ENCODE measurements at places on chromosomes 3 and 15.
A peak's percentile ranks its signal among the peaks of the same experiment; 100 is the strongest.

DNA sequence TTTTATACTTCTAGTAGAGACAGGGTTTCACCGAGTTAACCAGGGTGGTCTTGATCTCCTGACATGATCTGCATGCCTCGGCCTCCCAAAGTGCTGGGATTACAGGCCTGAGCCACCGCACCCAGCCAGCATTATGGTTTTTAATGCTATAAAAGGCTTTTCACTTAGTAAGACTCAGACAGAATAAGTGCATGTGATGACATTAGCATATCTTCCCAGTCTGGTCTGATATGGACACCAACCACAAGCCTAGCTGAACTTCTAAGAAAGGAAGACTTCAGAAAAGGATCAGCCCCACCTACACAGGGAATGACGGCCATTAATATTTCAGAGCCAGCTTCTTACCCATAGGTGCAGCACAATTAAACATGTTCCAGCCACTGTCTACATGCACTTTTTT, 27.0 kb downstream of the GRK7 start:
- no peak for DNase-seq

DNA sequence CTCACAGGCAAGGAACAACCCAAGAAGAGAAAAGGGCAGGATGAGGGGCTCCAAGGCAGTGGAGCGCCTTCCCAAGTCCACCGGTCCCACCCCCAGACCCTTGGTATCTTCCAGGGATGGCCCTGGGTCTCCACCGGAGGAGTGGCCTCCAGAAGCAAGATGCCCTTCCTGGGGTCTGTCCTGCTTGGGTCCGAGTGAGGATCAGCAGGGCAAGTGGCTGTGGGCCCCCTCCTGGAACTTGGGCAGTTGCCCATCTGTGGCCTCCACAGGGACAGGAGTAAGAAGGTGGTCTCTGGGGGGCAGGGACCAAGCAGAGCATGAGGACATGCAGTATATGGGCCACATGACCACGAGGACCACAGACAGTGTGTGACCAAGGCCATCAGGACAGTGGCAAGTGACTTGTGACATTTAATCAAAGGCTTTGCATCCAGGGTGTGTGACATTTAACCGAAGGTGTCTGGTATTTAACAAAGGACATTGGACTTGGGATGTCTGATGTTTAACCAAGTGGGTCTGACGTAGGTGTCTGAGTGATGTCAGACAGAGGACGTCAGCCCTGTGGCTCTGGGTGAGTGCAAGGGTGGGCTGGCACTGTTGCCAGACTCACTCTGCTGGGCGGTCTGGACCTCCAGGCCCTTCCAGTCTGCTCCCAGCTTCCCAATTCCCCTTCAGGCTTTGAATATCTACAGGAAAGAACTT, 34.7 kb downstream of the SCN5A start:
- DNase-seq = no peak

DNA sequence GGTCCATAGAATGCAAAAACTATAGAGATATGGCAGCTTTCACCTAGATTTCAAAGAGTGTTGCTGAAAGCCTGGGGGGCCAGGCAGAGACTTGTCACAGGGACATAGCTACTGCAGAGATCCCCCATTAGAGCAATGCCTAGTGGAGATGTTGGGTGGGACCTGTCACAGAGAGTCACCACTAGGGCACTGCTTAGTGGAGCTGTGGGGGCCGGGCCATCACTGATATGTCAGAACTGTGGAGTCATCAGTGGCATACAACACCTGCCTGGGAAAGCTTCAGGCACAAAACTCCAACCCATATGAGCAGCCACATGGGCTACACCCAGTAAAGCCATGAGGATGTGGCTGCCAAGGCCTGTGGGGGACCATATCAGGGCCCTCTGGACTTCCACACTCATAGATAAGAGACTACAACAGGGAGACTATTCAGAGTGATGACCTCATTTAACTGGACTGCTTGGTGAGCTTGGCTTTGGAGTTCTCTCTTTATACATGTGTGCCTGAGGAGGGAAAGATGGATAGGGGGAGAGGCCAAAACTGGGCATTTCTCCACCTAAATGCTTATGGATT, 176.3 kb downstream of the ZNF621 start:
- DNase-seq = no peak

GRCh38 chr15:74302821-74303359, 64.6 kb downstream of the CYP11A1 start:
- DNase-seq = no peak

GRCh38 chr3:10166213-10166604, 1.5 kb downstream of the IRAK2 start:
- no peak for DNase-seq

DNA sequence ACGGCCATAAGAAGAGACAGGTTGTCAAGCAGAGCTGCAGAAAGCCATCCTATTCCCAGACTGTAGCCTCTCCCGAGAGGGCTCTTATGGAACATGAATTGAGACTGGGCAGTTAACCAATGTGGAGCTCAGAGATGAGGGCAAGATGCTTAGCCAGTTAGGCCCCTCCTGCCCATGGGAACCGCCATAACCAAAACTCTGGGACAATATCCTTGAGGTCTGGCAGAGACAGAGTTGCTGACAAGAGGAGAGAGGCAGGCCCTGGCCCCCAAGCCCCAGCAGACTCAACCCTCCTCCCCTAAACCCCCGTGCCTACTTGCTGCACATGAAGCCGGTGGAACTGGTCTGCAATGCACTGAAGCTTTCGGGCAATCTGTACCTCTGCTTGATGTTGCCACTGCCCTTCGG, 4.8 kb downstream of the BMF start:
- peak; percentile 9 for DNase-seq

GRCh38 chr3:29275309-29275708, 5.6 kb upstream of the RBMS3 start:
- no peak for DNase-seq

GRCh38 chr15:70761931-70762468, 1.4 kb downstream of the UACA start:
- DNase-seq = peak; percentile 13

- DNase-seq = no peak
These were observed 87.5 kb downstream of the CD200R1L start for GRCh38 chr3:112759210-112759609.

- DNase-seq = no peak
These were observed 3.3 kb downstream of the SCAMP2 start for GRCh38 chr15:74869726-74870407.

- DNase-seq = no peak
These were observed 137.3 kb upstream of the KBTBD8 start for GRCh38 chr3:66860771-66861170.

GRCh38 chr3:134333522-134334181, 40.6 kb downstream of the AMOTL2 start:
- peak; percentile 64 for DNase-seq

- no peak for DNase-seq
These were observed 225.8 kb downstream of the TAFA4 start for GRCh38 chr3:68706536-68706935.

GRCh38 chr3:87997298-87997697, 61.5 kb downstream of the CGGBP1 start:
- no peak for DNase-seq

DNA sequence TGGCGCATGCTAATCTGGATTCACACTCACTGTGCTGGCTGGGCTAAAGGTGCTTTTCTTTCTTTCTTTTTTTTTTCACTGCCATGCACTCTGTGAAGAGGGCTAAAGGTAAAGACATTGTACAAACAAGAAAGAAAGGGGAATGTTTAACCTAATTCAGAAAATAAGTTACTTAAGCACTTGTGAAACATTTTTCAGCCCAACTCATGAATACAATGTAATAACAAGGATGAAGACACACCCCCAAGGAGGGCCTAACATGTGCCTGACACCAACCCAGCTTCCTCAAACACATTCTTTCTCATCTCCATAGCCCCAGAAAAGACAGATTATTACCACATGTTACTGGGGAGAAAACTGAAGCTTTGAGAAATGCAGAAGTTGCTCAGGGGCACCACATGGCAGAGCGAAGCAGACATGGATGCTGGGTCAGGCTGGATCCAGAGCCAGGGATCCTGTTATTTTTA, 5.7 kb downstream of the STIMATE start:
- no peak for DNase-seq

DNA sequence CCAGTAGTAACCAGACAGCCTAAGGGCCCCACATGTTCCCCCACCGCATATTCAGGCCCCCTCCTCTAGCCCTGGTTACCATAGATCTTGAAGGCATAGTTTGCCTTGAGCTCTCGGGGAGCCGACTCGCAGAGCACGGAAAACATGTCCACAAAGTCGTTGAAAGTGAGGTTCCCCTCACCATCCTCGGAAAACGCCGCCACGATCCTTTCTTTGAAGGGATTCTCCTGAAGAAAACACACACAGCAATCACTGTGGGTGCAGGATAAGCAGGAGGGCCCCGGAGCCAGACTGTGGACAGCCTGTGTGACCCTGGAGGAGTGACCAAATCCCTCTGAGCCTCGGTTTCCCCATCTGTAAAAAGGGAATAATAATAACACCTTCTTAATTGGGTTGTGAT, 16.8 kb downstream of the SH2D7 start:
- DNase-seq = no peak

DNA sequence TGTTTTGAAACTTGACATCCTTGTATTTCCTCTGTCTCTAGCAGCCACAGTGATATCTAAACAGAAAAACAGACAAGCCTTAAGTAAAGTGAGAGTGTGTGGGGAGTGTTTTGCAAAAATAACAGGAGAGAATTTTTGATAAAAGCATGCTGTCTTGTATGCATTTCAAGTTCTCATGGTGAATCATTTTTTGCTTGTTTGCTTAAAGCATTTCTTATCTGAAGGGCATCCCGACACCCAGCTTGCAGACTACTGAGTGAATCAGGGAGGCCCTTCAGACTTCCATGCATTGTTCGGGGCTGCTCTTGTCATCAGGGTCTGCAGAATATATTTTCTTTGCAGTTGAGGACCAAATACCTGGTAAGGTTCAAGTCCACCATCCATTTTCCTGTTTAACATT, 8.5 kb downstream of the CGNL1 start:
- no peak for DNase-seq

GRCh38 chr3:87370007-87370406, 93.6 kb upstream of the POU1F1 start:
- DNase-seq = no peak

DNA sequence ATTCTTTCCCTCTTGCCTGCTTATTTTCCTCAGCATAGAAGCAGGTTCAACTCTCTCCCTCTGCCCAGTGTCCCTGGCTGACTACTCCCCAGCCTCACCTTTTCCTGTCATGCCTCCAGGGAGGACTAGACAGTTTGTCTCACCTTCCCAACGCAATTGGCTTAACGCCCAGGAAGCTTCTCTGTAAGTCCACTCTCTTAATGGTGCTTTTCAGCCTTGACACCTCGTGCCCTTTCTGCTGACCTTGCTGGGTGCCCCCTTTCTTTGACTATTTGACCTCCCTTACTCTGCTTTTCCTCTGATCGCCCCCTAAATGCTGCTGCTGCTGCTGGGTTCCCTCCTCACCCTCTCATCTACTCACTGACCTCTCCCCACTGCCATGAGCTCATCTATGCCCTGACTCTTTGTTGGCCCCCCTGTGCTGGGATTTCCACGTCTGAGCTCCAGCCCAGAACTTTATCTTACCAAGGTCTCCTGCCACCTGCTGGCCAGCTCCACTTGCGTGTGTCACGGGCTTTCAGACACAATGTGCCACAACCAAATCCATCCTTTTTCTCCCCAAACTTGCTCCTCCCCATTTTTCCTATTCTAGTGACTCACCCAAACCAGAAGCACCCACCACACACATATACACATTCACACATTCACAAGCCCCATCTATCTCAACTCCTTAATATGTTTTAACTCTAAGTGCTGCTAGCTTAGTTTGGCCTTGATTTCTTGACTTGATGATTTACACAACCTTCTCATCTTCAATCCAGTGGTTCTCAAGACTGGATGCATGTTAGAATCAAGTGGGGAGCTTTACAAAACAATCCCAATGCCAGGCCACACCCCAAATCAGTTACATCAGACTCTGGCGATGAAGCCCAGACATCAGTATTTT, 16.6 kb downstream of the EPB42 start:
- DNase-seq = peak; percentile 15
